Stimulated activated CD4-positive, alpha-beta T cell treated with anti-CD3 and anti-CD28 coated beads, TNF-alpha, amount 100 ng/mL, for 24 hours (primary cell): ENCODE measurements at places on chromosomes 4 and X.

DNA sequence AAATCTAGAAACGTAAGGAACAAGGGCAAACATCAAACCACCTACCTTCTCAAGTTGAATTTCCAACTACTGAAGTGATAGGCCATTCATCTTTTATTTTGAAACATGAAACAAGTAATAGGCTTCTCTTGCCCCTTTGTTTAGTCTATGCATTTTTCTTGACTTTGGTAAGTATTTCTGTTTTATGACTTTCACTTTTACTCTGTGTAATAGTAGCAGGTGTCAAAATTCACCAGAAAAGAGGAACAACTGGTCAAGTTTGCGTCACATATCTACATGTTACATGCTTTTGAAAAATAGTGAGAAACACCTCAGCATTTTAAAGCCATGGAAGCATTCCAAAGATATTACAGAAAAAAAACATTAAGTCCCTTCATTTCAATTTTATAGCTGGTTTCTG is 157.1 kb upstream of the FTHL17 start:
- DNase-seq, result no peak

DNA sequence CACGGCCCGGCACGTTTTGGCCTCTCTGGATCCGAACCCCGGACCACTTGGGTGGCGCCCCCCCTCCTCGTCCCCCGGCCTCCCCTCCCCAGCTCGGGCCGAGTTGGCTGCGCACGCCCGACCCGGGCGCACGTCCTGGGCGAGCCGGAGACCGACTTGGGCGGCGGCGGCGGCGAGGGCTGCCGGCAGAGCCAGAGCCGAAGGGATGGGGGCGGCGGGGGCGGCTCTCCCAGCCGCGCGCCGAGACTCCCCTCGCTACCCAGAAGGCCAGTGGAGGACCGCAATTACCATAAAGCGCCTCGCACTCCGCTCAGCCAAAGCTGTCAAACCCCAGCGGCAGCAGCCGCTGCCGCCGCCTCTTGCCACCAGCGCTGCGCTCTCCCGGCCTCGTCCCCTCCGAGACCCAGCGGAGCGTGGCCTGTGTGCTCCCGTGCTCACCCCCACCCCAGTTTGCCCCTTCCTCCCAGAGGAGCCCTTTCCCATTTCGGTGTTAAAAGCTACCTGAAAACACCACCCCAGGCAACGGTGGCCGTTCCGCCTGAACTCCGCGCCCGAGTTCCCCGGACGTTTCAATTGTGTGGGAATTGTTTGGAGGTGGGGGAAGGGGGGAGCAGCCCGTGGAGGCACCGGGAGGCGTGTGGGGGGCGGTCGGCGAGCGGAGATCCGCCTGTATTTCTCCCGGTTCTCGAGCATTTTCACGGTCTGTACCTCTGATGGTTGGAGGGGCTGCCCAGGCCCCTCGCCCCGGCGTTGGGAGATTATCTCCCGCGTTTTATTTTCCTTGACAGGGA is 701 bp upstream of the BCOR start:
- no peak for DNase-seq

GRCh38 chr4:169342159-169342860 is 71.6 kb upstream of the SH3RF1 start:
- no peak for DNase-seq

DNA sequence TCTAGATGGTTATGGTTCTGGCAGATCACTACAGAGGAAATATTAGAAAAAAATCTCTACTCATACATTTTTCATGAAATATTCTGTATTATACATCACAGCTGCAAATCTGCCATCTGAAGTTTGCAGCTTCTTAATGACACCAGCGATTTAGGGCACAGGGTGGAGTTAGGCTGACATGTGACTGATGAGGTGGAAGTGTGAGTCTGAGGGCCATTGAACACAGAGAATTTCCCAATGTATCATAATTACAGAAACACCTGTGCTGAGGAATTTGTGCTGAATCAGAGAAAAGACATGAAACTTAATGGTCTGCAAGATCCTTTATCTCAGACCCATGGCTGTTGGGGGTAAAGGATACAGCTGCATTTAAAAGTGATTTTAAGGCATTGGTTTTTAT is 2025.6 kb upstream of the AGA start:
- DNase-seq, result no peak

- no peak for DNase-seq
These were observed 215.1 kb upstream of the PITX2 start for GRCh38 chr4:110837896-110838450.

GRCh38 chrX:118536687-118537461 is 41.3 kb downstream of the DOCK11 start:
- DNase-seq, result peak; percentile 15

DNA sequence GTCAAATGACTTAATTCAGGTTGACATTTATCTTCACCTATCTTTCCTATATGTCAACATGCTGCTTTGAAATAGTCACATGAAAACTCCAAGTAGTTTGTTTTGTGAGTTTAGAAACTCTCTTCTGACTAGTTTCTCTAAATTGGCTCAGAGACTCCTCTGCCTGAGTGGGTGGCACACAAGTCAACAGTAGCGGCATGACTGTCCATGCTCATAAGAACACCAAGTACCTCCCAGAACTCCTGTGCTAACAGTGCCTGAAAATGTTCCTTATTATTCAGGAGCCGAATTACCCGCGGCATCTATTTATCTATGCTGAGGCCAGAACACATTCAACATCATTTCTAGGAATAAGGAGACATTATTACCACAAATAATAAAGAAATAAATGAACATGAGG is 116.3 kb downstream of the SORBS2 start:
- no peak for DNase-seq

DNA sequence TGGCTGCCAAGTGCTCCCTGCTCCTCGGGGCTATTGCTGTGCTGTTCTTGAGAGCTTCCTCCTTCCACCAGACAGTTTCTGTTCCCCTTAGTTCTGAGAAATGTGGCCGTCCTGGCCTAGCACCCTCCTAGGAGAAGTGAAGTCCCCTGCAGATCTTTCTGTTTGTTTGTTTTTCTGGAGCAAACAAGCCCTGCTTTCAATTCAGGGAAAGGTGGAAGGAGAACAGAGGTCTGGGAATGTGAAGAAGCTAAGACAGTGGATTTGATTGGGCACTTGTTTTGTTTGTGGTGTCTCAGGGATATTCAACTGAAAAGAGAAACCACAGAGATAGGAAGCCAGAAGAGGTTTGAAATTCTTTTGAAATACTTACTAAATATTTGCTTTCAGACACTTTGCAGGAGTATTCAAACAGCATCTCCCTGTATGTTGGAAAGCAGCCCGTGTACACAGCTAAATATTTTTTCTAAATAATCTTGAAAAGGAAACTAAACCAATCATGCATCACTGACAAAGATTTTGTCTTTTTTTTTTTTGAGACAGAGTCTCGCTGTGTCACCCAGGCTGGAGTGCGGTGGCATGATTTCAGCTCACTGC is 36.5 kb upstream of the PPM1K start:
- no peak for DNase-seq

DNA sequence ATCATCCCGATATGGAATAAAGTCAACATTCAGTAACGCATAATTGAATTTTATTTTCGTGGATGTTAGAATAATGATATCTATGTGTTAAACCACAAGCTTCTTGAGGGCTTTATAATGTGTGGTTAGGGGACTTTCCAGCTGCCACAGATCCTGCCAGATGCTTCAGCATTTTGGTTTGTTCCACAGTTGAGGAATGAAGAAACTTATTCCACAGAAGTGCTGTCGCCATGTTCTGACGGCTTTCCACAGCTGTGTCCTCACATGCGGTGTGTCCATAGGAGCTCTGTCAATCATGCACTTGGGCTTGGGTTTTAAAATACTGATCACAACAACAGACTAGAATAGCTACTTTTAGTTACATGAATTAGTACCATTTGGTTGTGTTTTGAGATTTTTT is 411.9 kb downstream of the TRIML1 start:
- DNase-seq, result no peak

DNA sequence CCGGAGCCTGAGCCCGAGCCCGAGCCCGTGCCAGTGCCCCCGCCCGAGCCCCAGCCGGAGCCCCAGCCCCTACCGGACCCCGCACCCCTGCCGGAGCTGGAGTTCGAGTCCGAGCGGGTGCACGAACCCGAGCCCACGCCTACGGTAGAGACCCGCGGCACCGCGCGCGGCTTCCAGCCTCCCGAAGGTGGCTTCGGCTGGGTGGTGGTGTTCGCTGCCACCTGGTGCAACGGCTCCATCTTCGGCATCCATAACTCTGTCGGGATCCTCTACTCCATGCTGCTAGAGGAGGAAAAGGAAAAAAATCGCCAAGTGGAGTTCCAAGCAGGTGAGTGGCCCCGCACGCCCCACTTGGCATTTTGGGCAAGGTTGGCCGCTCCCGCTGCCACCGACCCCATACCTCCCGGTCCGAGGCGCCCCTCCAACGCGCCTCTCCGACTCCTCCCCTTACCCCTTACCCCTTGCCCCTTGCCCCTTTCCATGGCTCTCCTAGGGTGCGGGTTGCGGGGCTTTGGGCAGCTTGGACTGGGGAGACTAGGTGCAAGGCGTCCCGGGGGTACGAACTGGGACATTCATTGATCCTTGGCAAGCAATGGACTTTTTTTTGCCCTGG is 553 bp downstream of the SLC16A2 start:
- no peak for DNase-seq

GRCh38 chrX:143661286-143661685 is 25.4 kb upstream of the SLITRK4 start:
- no peak for DNase-seq

DNA sequence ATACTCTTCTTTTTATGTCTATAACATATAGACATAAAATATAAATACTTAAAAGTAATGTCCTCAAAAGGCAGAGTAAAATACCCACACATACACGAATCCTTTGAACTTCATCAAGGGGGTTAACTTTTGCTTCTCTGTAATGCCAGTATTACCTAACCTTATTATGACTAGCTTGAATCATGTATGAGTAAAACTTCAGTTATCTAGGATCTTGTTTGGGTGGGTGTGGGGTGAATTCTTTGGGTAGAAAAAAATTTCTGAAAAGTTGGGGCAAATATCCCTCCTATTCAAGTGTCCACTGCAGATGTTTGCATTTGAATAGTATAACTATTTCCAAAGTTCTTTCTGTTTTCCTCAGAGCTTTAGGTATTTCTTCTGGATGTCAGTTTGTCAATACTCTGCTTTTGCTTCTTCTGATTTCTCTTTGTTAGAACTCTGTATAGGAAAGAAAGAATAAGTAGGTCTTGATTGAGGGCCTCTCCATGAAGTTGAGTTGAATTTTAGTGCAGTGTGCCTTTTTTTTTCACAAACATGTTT is 173.8 kb downstream of the ADGRL3 start:
- no peak for DNase-seq

- peak; percentile 48 for DNase-seq
These were observed 580 bp upstream of the MMGT1 start for GRCh38 chrX:135974279-135974856.

GRCh38 chr4:98994474-98995182 is 893 bp upstream of the METAP1 start:
- no peak for DNase-seq

DNA sequence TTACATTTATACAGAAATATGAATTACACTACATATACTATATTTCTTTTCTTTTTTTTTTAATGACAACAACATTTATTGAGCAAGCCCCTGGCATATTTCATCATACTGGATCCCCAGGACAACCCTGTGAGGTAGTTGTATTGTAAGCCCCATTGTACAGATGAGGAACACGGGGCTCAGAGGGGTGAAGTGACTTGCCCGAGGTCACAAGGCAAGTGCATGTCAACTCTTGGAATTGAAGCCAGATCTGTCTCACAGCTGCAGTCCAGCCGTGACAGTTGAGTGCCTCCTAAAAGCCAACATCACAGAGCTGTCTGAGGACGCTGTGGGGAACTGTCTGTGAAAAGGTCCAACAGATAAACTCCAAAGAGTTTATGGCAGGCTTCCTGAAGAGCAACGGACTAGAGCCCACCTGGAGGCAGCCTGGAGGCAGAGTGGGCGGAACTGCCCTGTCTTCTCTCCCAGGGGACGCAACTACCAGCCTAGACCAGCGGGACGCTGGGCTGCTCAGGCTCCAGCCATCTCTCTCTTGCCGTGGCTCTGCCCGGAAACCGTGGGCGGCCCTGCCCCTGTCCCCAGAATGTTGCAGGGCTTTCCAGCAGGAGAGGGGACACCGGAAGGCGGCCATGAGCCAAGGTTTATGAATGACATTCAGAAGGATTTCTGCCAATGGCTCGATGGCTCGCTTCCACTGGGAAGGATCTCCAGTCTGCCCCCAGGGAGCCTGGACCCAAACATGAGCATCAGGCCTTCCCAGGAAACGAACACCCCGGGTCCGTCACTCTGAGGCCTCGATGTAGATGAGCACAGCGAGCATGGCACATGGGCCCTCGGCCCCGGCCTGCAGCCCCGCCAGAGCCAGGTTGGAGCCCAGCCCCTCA is 50.1 kb downstream of the CFAP299 start:
- DNase-seq, result no peak

DNA sequence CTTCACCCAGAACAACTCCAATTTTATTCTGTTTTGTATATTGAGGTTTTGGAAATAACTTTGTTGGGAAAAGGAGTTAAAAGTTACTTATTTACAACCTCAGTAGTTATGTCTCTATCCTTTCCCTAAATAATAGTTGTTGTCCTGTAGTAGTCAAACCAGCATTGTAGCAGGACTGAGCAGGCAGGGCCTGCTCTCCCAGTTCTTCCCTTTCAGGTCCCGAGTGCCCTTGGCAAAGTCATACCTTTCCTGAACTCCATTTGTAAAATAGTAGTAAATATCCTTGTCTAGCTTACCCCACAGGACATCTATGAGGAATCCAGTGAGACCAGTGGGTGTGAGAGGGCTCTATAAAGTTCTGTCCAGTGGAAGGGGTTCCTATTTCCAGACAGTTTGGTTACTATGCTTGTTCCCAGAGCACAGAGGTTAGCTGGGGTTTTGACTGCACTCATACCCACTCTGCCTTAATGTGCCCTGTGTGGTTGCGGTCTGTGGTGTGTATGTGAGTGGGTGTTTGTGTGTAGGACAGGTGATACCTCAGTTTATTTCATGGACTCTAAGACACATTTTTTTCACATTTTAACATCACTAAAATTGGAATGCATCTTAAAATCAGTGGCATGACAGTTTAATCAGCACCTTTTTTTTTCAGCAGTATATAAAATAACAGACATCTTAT is 136.3 kb downstream of the AMMECR1 start:
- DNase-seq, result no peak

GRCh38 chrX:130688360-130688759 is 214.6 kb downstream of the ENOX2 start:
- no peak for DNase-seq

DNA sequence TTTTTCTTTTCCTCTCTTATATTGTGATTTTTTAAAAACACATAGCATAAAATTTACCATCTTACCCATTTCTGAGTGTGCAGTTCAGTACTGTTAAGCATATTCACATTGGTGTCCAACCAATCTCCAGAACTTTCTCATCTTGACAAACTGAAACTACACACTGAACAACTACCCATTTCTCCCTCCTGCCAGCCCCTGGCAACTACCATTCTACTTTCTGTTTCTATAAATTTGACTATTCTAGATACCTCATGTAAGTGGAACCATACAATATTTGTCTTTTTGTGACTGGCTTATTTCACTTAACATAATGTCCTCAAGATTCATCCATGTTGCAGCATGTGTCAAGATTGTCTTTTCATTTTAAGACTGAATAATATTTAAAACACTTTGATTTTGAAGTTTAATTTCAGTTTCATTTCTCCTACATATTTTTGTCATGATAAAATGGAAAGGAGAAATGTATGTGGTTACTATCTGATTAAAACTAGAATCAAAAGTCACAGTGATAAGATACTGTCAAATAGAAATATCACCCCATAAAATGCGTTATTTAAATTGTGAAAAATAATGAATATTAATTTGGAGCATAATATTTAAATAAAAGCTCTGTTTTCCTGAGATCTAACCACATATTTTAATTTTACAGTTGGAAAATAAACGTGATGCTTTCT is 122.8 kb downstream of the DIPK2B start:
- DNase-seq, result no peak

- DNase-seq, result no peak
These were observed 175.5 kb downstream of the RAPGEF2 start for GRCh38 chr4:159278399-159278798.
